LNCaP clone FGC (cell line): ENCODE measurements at places on chromosomes 13 and 19.

DNA sequence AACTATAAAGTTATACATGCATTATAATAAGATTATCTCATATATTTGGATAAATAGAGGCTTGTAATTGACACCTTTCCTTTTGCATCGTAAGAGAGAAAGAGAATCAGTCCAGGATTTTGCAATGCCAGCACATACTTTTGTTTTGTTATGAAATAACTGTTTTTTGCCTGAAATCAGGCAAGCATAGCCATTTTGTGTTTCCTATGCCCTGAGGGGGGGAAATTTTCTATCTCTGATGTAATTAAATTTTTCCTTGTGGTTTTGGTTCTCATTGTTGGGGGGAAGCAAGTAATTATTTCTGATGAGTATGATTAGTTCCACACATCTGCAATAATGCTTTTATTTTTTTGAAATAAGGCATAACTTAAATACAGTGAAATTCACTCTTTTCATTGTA, 229.4 kb downstream of the NDFIP2 start:
- DNase-seq, result no peak

DNA sequence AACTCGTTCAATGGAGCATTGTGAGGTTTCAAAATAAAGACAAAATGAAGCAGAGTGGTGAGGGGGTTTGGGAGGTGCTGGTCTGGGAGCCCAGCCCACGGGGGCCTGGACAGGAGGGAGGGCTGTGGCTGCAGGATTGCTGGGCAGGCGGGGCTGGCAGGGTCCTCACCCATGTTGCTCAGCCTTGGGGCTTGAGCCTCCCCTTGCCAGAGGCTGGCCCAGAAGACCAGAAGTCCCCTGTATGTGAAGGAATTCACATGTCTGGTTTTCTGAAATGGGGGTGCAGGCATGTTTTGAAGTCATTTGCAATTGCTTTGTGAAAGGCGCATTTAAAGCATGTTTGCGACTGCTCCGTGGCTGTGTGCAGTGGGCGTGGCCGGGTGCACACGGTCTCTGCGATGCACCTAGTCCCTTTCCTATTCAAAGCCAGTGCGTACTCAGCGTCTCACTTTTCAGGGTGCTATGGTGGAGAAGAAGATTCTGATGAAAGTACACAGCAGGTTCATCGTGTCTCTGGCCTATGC, 2.3 kb downstream of the GRK1 start:
- no peak for DNase-seq

GRCh38 chr19:42419309-42419708, 7.9 kb downstream of the LIPE start:
- DNase-seq, result no peak

- no peak for DNase-seq
Measured at GRCh38 chr13:110873639-110874507, 41.0 kb downstream of the ANKRD10 start.

DNA sequence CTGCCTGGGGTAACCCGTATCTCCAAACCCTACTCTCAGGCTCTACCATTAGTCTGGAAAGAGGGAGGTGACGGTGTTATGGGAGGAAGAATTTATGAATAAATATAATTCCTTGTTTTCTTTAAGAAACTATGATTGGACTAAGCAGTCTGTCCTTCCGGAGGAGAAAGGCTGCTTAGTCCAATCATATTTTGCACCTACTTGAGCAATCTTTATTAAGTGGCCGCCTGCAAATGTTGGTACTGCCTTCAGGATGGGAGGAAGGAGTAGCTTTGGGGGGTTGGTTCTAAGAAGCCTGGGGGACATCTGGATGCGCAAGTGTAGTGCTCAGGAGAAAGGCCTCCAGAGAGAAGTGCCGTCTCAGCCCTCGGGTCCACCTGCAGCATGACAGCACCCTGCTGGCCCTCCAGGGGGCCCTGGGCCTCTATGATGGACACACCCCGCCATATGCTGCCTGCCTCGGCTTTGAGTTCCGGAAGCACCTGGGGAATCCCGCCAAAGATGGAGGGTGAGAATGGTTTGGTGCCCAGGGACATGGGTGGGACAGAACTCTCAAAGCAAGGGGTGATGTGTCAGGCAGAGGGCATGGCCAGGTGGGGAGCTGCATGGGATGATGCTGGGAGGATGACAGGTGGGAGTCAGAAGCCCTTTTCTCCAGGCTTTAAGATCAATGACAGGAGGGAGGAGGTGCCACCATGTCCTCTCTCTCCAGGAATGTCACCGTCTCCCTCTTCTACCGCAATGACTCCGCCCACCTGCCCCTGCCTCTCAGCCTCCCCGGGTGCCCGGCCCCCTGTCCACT, 4.1 kb downstream of the ACP4 start:
- DNase-seq, result peak; percentile 64

GRCh38 chr13:24716446-24716845, 36.2 kb downstream of the ATP12A start:
- DNase-seq, result no peak

- no peak for DNase-seq
Measured at GRCh38 chr19:7216373-7216902, 77.8 kb downstream of the INSR start.

DNA sequence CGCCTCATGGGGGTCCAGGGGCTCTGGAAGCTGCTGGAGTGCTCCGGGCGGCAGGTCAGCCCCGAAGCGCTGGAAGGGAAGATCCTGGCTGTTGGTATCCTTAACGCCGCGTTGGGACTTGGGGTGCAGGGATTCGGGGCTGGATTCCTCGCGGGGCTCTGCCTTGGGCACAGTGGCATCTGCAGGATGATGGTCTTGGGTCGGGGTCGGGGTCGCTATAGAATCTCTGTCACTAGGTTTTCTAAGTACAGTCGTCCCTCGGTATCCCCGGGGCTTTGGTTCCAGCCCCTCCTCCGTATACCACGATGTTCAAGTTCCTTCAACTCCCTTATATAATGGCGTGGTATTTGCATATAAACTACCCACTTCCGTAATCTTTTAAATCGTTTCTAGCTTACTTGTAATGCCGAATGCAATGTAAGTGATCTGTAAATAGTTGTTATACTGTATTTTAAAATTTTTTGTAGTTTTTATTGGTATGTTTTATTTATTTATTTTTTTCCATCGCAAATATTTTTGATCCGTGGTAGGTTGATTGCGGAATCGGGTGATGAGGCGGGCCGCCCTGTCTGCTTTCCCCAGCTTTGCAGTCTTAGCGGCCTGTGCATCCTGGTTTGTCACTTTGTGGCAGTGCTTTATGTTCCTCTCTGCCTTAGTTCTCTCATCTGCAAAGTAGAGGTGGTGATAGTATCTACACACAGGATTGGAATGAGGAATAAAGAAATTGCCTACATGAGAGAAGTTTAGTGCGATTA, 606 bp downstream of the ERCC5 start:
- DNase-seq, result no peak

DNA sequence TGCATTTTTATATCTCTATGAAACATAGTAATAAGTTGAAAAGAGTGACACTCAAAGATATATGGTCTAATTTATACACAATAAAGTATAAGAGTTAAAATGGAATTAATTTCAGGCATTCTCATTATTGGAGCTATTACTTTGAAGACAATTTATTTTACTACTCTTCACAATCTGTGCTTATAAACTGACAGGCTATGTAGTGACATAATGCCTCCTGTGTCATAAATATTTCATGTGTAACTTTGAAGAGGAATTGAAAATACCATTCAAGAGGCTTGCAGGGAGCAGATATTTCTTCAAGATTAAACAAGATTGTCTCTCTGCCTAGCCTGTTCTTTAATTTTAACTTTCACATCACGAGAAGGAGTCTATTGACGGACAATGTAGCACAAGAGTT, 1881.5 kb upstream of the PCDH20 start:
- peak; percentile 58 for DNase-seq

- DNase-seq, result no peak
Measured at GRCh38 chr13:75670496-75670895, 34.4 kb downstream of the LMO7 start.

DNA sequence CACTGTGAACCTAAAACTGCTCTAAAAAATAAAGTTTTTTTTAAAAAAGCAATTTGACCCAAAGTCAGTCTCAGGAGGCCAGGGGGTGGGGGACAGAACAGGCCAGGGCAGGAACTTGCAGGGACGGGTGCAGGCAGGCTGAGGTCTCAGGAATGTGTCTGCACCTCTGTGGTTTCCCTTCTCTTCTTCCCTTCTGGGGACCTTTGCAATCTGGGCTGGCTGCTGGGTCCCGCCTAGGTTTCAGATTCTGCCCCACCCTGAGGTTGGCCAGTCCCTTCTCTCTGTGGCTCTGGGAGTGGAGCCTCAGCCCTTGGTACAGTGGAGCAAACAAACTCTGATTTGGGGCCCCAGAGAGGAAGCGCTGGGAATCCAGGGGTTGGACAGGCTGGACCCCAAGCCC, 5.3 kb upstream of the F2RL3 start:
- DNase-seq, result no peak

DNA sequence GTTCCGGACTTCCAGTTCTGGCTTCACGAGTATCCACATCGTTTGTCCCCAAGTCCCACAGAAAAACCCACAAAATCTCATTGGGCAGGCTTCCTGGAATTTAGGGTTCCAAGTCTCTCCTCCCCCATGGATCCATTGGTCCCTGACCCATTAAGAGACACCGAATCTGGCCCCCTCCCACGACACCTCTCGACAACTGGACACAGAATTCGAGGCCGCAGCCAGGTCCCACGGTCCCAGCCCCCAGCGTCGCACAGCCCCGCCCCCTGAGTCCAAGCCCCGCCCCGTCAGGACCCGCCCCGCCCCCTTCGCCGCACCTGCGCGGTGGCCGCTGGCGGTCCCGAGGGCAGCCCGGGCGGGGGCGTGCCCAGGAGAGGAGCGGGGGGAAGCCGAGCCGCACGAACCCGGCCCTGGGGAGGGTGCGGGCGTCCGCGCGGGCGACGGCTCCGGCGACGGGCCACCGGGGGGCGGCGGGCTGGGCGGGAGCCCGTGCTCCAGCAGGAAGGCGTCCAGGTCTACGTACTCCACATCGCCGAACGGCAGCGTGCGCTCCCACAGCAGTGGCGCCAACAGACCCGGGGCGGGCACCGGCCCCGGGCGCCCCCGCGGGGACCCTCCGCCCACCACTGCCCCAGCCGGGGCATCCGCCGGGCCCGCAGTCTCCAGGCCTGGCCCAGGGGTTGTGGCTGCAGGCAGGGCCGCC, 1.8 kb downstream of the DBP start:
- DNase-seq, result no peak

GRCh38 chr13:85148009-85148408, 651.2 kb downstream of the SLITRK6 start:
- no peak for DNase-seq

GRCh38 chr13:50527188-50527587, 316.3 kb downstream of the DLEU7 start:
- DNase-seq, result no peak

- no peak for DNase-seq
Measured at GRCh38 chr13:32310134-32310706, 4.9 kb downstream of the ZAR1L start.

DNA sequence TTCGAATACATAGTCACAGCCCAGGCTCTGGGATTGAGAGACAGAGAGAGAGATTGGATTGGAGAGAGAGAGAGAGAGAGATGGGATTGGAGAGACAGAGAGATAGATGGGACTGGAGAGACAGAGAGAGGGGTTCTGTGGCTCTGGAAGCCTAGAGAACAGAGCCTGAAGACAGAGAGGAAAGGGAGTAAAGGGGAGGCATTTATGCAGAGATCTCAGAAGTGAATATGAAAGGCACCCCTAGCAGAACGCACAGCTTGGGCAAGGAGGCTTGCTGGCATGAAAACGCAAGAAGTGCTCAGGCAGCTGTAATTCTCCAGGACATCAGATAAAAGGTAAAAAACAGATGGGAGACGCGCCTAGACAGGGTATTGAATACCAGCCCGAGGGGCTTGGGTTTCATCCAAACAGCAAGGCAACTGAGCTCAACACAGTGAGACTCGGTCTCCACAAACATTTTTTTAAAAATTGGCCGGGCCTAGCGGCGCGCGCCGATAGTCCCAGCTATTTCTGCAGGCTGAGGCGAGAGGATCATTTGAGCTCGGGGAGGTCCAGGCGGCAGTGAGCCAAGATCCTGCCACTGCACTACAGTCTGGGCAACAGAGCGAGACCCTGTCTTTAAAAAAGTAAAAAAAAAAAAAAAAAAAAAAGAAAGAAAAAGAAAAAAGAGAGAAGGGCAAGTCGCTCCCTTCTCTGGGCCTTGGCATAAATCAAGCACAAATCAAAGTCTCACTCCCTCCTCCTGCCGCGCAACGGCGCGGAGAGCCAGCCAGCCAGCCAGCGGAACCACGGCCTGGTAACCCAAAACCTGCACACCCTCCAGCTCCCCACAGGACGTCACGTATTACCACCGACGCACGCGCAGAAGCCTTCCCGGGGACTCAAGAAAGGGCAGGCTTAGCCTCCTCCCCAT, 774 bp upstream of the PPP2R1A start:
- DNase-seq, result no peak

- no peak for DNase-seq
Measured at GRCh38 chr19:47520839-47521238, 6.0 kb upstream of the NAPA start.

DNA sequence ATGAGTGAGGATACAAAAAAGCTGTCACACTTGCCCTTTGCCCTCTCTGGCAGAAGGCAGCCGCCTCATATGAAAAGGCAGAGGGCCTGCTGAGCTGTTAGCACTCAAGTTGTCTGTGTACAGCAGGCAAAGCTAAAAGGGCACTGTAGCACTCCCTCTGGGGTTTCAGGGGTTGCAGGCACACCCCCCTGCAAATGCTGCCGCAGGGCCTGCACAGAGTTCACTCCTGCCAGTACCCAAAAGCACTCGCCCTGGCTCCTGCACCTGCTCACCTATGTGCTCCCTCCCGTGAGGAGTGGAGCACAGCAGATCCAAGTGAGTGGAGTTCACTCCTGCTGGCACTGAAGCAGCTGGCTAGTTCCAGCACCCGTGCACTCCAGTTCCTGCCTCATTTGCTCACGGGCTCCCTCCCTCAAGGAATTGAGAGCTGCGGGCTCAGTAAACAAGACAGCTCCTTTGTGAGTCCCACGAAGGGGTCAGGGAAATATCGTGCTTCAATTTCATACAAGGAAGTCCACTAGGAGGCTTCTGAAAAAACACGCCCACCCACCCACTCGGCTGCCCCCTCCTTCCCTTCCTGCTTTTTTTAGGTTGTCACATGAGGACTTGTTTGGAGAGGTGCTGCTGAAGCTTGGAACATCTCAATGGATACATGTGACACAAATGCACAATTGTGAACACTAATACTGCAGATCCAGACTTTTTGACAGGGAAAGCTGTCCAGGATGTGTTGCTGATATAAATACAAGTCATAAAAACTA, 9.9 kb upstream of the RCBTB2 start:
- DNase-seq, result no peak

- no peak for DNase-seq
Measured at GRCh38 chr19:50231821-50232220, 28.4 kb downstream of the MYH14 start.

- DNase-seq, result no peak
Measured at GRCh38 chr19:3162418-3163229, 15.9 kb upstream of the S1PR4 start.
